ENCODE measurements at places on chromosomes 4 and X. TPM values are rescaled to one million over a fixed set of nuclear protein-coding genes. Genes with fewer than 3 reads are reported as not detected.

GRCh38 chrX:153740631-153741222 is 16.1 kb downstream of the ABCD1 start:
- no peaks in the 10 kb centered on the region for H3K36me3 ChIP-seq
- no peak for DNase-seq
- H3K27ac ChIP-seq: no peak overlapping the region
- H3K4me1 ChIP-seq: peaks cover 8% of the 10 kb centered on the region

GRCh38 chr4:11624370-11624769 is 195.7 kb upstream of the HS3ST1 start:
- no peaks in the 10 kb centered on the region for H3K36me3 ChIP-seq
- H3K27me3 ChIP-seq: no peaks in the 10 kb centered on the region
- H3K27ac ChIP-seq: no peak overlapping the region
- DNase-seq: no peak

GRCh38 chr4:140719686-140720085 is 36.5 kb downstream of the TBC1D9 start:
- no peak overlapping the region for H3K4me3 ChIP-seq
- H3K27me3 ChIP-seq: peaks cover 1% of the 10 kb centered on the region
- H3K4me1 ChIP-seq: peaks cover 22% of the 10 kb centered on the region
- H3K36me3 ChIP-seq: no peaks in the 10 kb centered on the region
- no peak for DNase-seq

DNA sequence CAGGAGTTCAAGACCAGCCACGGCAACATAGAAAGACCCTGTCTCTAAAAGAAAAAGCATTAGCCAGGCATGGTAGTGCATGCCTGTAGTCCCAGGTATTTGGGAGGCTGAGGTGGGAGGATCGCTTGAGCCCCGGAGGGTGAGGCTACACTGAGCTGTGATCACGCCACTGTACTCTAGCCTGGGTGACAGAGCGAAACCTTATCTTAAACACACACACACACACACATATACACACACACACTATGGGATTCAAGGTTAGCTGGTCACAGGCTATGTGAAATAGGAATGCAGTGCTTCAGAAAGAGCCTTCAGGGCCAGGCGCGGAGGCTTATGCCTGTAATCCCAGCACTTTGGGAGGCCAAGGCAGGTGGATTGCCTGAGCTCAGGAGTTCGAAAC is 23.5 kb downstream of the NLGN3 start:
- H3K4me3 ChIP-seq: no peak overlapping the region
- DNase-seq: no peak
- no peaks in the 10 kb centered on the region for H3K4me1 ChIP-seq

- H3K4me3 ChIP-seq: no peak overlapping the region
- peaks cover 4% of the 10 kb centered on the region for H3K4me1 ChIP-seq
- DNase-seq: no peak
- peaks cover 2% of the 10 kb centered on the region for H3K27me3 ChIP-seq
- H3K27ac ChIP-seq: no peak overlapping the region
Measured at GRCh38 chrX:107750263-107750662, 25.3 kb downstream of the TSC22D3 start.

The NEK1 gene
- polyA plus RNA-seq: 2.5 TPM

All from immature natural killer cell (primary cell).